T-helper 2 cell treated with Interferon-gamma antibody and Interleukin-4, amounts not matched to agents 5 μg/mL and 100 μg/mL, for 36 hours (primary cell): ENCODE measurements at places on chromosomes 1 and 21.

GRCh38 chr1:58573705-58574591, 3.1 kb downstream of the TACSTD2 start:
- DNase-seq: peak; percentile 71

DNA sequence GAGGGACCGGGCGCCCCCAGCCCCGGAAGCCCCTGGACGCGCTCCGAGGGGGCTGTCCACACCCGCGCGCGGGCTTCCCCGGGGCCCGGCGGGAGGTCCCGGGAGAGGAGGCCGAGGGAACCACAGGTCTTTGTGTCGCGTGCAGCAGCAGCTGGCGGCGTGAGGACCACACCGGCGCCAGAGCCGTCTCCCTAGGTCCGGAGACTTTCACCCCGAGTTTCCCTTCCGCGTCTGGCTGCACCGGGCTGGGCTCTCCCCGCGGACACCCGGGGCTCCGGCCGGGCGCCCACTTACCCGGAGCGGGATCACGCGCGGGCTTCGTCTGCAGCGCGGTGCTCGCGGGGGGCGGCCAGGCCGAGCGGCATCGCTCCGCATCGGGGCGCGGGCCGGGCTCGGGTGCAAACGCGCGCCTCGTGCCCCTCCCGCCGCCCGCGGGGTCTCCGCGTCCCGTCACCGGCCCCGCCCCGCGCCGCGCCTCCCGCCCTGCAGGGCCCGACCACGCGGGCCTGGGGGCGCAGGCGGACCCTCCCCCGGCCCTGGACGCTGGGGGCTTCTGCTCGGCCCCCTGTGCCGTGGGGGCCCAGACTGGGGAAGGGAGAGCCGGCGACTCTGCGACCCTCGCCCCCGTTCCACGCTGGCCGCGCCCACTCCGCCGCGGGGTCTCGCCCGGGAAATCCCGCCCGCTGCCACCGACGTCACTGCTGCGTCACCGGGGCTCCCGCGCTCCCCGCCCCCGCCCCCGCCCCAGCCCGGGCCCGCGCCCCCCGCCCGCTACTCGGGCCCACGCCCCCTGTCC, at the start of gene GNG4:
Gene GNG4 (minus strand): TSS at position 417 of the 796 bp plus-strand sequence. CDS start 65,946 bp downstream, outside the sequence.
- peak; percentile 53 for DNase-seq

DNA sequence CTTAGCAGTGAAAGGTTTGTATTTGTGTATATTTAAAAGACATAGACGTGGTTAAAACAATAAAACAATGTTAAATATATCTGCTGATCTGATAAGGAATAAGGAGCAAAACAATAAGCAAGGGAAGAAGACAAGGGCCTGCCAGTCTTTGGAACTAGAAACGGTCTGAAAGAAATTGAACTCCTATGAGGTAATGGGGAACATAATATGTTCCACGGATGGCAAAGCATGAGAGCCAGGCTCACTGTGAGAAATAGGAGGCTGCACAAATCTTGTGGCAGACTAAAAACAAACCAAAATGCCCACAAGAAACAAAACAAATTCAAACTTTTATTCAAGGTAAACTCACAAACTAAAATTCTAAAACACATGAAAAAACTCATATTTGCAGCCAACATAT, 150.5 kb downstream of the NTMT2 start:
- no peak for DNase-seq

DNA sequence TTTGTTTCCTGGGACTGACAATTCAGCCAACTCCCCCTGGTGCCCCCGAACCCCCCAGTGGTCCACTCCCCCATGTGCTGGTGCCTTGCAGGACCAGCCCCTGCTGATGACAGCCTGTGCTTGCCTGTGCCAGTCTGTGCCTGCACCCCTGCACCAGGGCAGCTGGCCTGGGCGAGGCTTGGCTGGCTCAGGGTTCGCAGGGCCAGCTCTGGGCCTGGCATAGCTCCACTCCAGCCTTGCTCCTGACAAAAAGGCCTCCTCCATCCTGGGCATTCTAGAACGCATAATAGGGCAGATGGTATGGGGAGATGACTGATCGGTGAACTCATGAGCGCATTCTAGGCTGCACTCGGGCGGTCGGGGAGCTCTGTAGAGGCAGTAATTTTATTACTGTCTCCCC, 5.4 kb downstream of the CNTN2 start:
- no peak for DNase-seq

- DNase-seq: no peak
Observed at GRCh38 chr1:50458507-50458906, 35.3 kb upstream of the DMRTA2 start.

GRCh38 chr1:17097147-17097546, 22.1 kb downstream of the PADI2 start:
- DNase-seq: no peak

DNA sequence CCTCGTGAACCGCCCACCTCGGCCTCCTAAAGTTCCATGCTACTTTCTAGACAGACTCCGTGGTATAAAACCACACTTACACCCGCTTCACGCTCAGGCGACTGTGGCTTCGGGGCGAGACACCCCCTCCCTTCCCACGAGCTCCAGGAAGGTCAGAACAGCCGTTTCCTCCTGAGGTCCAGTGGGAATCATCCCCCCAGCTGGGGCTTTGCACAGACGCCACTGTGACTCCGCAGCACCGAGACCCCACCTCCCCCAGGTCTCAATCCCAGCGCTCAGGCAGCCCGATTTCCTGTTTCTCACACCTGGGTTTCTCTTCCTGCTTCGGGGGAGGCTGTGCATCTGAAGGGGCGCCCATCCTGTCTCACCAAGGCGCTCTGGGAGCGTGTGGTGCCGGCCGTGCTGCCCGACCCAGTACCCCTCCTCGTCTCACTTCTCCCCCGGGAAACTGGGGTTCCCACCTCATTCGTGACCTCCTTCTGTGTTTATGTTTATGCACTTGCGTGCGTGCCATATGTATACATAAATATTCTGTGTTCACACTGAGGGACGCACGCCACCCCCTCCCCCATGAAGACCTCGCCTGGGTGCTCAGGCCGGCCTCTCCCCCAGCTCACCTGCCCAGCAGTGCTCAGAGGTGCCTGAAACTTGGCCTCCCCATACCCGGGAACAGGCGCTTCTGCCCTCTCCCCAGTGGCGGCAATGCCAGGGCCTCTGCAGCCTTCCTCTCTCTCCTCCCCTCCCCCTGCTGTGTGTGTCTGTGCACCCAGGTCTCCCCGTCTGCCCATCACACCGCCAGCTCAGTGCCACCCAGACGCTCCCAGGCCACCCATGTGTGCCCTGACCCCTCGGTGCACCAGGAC, 14.6 kb downstream of the SLC35E2B start:
- no peak for DNase-seq

DNA sequence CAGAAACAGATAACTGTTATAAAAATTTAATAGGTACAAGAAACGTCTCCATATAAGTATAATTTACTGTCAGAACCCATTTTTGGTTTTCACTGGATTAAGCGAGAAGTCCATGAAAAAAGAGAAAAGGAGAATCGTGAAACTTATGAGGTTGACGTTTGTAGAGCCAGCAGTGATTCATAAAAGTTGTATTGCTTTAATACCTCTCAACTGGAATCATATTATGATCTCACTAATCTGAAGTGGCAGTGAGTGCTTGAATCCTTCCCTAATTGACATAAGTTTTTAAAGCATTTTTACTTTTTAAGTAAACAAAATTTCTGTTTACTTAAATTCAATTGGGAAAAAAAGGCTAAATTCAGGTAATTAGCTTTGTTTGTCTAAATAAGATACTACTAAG, 315.3 kb downstream of the TPR start:
- DNase-seq: no peak

- no peak for DNase-seq
Observed at GRCh38 chr21:30271611-30272010, 11.1 kb downstream of the KRTAP24-1 start.

DNA sequence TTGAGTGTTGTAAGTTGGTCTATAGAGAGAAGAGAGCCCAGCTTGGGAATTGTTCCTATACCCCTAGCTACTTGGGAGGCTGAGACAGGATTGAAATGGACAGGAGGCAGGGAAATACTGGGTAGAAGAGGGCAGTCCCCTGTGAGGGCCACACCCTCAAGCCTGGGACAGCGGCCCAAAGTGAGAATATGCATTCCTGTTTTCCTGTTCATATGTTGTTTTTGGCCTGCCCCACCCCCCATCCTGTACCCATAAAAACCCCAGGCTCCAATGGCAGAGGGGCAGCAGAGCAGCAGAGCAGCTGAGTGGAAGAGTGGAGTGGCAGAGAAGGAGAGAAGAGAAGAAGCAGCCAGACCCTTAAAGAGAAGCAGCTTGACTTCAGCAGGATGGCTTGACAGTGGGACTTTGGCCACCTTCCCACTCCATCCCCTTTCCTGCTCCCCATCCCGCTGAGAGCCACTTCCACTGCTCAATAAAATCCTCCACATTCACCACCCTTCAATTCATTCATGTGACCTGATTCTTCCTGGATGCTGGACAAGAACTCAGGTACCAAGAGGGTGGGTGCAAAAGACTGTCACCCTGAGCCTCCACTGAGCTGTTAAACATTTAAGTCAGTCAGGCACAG, 70.6 kb upstream of the PUM1 start:
- DNase-seq: no peak

GRCh38 chr1:19325958-19326747, 14.0 kb downstream of the SLC66A1 start:
- DNase-seq: no peak

DNA sequence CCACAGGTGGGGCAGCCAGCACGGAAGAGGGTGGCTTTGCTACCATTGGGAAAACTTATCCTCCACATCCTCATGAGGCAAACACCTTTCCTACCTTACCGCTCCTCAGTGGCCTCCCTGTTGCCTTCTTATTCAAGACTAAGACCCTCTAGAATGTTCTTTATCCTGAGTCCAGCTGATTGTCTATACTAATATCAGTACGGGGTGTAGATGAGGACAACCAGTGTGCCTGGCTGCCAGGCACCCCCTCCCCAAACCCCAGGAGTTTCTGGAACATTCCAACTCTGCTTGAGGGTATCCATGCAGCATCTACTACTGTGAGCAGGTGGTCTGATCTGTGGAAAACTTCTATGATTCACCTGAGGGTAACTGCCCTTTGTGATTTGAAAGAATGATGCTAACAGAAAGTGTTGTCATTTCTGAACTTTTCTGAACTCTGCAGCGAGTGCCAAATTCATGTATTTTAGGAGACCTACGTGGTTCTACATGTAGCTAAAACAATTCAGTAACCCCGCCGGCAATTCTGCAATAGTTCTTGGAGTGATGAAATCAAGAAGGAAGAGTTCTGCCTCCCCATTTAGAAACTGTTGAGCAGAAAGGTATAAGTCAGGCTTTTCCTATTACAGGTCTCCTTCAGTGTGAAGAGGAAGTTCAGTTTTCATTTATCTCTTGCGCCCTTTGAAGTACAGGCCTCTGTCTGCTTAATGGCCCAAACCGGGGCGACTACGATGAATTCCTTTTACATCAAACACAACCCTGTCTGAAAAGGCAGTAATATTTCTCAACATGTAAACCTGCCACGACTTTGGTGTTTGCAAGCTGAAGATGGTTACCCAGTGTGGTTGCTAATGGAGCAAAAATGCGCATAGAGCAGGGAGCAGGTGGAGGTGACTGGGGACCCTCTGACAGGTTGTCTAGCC, 80.4 kb downstream of the RUNX1 start:
- DNase-seq: peak; percentile 64
